GM06990 (cell line): ENCODE measurements at places on chromosomes 11 and 22.

- no peak for DNase-seq
Measured at GRCh38 chr11:28137832-28138231, 29.6 kb downstream of the METTL15 start.

GRCh38 chr11:65873318-65874156 lies 937 bp upstream of the EFEMP2 start:
- peak; percentile 92 for DNase-seq

DNA sequence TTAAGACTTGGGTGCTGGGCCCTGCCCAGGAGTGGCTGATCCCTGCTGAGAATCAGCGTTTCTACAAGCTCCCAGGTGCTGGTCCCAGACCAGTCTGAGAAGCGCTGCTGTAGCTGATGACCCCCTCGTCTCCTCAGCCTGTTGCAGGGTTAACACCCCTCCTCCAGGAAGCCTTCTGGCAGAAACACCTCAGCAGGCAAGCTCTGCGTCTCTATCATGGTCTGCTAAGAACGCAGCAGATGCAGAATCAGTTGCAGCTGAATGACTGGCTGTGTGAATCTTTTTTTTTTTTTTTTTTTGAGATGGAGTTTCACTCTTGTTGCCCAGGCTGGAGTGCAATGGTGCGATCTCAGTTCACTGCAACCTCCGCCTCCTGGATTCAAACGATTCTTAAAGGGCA lies 132.5 kb downstream of the CACNA1I start:
- DNase-seq, result no peak

GRCh38 chr22:23789121-23789520 lies 2.4 kb downstream of the SMARCB1 start:
- no peak for DNase-seq

DNA sequence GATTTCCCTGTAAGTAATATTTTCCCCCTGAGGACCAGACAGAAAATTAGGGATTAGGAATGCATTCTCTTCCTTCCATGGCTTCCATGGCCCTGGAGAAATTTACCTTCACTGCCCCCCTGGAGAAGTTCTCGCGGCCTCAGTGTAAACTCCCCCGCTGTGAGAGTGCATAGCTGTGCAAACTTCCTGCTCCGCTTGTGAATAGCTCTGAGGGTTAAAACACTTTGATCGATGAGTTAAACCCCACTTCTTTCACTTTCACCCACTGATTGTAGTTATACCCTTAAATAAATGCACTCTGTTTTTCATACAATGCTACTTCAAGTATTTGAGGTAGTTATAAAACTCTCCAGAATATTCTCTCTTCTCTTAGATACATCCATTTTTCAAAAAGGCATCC lies 190.8 kb downstream of the DSCAML1 start:
- no peak for DNase-seq

GRCh38 chr11:91248199-91248807 lies 976.3 kb upstream of the FAT3 start:
- no peak for DNase-seq

GRCh38 chr11:66879583-66879982 lies 22.7 kb downstream of the LRFN4 start:
- no peak for DNase-seq

DNA sequence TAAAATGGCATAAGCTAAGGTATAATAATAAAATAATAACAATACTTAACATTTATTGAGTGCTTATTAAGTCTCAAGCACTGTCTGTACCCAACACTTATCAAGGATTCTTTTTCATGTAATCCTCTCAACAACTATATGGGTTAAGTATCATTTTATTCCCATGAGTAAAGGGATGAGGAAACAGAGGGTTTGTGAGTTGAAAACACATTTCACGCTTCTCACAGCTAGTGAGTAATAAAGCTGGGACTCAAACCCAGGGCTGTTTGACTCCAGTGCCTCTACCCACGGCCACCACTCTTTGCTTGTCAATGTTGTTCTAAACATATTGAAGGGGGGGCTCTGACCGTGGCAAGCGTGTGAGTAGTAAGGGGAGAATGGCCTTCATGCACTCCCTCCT lies 8.7 kb downstream of the CD3E start:
- no peak for DNase-seq

GRCh38 chr11:79101656-79102055 lies 339.2 kb downstream of the TENM4 start:
- no peak for DNase-seq

- no peak for DNase-seq
Measured at GRCh38 chr11:82458761-82459160, 274.9 kb downstream of the FAM181B start.

GRCh38 chr11:62854825-62855570 lies 15.6 kb upstream of the WDR74 start:
- DNase-seq, result no peak

GRCh38 chr22:45804986-45805325 lies 133.3 kb downstream of the ATXN10 start:
- DNase-seq, result no peak
